CD4-positive, alpha-beta T cell treated with Interleukin-4 for 4 hours (primary cell): ENCODE measurements at places on chromosomes 3 and 15.

DNA sequence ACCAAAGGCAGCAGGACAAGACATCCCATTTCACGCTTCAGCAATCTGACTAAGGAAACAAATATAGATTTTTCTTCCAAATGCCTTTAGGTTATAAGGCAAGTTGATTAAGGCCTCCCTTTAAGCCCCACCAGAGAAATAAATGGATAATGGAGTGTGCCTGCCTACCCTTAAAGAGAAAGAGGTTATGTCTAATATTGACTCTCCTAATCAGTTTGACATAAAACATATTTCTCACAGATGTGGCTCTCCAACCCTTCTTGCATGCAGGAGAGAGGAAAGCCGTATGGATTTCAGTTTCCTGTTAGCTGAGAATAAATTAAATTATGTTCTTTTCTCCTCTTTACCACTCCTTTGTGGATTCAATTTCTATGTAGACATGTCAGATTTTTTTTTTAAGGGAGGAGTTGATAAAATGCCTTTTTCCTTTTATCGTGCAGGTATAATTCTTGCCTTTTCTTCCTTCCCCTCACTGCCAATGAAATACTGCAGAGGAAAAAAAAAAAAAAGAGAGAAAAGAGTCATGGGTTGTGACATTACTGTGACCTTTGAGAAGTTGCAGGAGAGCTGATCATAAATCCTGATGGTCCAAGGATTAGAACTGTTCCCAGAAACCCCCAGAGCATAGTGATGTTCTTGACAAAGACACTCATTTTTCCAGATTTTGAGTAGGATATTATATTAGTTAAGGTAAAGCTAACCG, 355.3 kb upstream of the SLCO3A1 start:
- DNase-seq, result no peak

- DNase-seq, result no peak
Observed at GRCh38 chr15:70795311-70795665, 31.9 kb upstream of the UACA start.

DNA sequence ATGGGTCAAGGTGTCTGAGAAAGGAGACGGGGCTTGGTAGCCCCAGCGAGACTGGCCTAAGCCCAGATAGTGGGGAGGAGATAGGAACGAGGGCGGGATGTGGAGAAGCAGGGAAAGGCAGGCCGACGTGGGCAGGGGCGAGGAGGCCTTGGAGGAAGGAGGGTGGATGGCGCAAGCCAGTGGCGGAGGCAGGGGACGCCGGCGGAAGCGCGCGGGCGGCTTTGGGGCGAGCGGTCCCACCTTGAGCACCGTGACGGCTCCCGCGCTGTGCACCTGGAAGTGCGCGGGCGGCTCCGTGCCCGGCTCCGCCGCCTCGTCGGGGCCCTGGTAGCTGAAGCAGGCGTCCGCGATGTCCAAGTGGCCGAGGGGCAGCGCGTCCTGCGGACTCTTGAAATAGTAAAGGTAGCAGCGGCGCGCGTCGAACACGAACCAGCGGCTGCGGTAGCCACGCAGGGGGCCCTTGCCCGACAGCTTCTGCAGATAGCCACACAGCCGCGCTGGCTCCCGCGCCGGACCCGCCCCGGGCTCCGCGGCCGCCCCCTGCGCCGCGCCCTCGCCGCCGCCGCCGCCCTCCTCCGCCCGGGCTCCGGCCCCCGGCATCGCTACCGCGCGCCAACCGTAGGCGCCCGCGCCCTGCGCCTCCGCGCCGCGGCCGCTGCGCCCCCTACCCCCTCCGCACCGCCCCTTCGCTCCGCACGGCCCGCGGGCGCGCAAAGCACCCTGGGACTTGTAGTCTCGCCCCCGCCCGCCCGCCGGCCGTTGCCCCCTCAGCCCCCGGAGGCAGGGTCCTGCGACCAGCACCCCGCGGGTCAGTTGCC, at the start of gene TBC1D2B:
TBC1D2B (minus strand) TSS at position 659 of the 818 bp plus-strand sequence; CDS start at position 600, 59 bp downstream.
- DNase-seq, result peak; percentile 55

GRCh38 chr15:93179072-93179471, 90.1 kb upstream of the RGMA start:
- DNase-seq, result no peak

DNA sequence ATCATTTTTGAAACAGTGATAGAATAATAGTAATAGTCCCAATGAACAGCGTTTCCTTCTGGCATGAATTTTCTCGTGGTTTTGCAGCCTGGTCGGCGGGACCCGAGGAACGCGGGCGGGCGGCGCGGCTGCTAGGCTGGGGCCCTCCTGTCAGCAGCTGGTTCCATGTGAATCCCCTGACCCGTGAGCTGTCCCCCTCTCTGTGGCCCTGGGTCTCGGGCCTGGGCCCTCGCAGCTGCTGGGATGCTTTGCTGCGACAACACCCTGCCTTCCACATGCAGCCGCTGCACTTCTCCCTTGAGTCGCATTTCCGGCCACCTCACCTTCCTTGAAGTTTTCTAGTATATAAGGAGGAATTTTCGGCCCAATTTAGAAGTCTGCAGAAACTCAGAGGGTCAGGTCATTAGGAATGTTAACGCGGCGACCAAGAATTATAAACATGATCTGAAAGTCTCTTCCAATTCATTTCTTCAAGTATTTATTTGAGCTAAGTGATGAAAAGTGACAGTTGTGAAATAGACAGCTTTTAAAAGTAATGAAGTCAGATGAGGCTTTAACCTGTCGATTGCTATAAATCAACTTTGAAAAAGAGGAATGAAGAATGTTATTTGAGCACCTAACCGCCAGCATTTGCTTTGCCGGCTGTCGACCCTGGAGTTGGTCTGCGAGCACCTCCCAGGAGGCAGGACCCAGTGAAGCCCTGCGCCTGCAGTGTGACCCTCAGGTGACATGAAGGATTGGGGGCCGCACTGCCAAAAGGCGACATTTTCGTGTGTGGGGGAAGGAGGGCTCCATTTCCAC, 27.7 kb downstream of the NR2F2 start:
- DNase-seq, result no peak

DNA sequence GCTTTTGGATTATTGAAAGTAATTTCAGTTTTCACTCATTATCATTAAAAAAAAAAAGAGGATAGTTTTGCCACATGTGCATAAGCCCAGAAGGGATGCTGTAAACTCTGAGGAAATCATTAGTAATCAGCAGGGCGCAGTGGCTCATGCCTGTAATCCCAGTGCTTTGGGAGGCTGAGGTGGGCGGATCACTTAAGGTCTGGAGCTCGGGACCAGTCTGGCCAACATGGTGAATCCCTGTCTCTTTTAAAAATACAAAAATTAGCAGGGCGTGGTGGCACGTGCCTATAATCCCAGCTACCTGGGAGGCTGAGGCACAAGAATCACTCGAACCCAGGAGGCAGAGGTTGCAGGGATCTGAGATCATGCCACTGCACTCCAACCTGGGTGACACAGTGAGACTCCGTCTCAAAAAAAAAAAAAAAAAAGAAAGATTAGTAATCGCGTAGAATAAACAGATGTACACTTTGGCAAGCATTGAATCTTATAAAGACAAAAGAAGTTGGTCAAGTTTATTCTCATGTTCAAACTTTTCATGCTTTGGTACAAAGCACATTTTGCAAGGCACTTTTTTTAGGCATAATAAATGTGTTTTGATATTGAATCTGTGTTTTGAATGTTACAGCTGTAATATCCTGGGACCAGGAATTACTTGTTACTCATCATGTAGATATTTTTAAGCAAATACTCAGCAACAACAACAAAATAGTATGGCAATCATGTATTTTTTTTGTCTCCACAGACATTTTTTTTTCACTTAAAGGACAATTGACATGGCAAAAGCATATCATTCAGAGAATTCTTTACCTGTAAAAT, 93.2 kb upstream of the AGTR1 start:
- DNase-seq, result no peak

DNA sequence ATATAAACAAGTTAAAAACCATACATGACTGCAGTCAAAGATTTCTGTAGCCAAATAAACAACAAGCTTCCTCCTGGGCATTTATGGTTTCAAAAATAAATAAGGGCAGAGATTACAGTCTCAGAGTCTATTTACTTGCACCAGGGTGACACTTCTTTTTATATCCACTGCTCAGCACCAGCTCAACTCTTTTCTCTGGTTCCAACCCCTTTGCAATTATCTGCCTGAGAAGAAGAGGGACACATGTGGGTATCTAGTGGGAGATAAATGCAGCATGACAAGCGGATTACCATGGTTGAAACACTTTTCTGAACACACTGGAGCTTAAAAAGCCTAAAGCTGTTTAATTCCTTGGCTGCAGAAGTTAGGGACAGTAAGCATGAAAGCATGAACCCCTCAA, 311.5 kb downstream of the CNTN3 start:
- DNase-seq, result no peak

DNA sequence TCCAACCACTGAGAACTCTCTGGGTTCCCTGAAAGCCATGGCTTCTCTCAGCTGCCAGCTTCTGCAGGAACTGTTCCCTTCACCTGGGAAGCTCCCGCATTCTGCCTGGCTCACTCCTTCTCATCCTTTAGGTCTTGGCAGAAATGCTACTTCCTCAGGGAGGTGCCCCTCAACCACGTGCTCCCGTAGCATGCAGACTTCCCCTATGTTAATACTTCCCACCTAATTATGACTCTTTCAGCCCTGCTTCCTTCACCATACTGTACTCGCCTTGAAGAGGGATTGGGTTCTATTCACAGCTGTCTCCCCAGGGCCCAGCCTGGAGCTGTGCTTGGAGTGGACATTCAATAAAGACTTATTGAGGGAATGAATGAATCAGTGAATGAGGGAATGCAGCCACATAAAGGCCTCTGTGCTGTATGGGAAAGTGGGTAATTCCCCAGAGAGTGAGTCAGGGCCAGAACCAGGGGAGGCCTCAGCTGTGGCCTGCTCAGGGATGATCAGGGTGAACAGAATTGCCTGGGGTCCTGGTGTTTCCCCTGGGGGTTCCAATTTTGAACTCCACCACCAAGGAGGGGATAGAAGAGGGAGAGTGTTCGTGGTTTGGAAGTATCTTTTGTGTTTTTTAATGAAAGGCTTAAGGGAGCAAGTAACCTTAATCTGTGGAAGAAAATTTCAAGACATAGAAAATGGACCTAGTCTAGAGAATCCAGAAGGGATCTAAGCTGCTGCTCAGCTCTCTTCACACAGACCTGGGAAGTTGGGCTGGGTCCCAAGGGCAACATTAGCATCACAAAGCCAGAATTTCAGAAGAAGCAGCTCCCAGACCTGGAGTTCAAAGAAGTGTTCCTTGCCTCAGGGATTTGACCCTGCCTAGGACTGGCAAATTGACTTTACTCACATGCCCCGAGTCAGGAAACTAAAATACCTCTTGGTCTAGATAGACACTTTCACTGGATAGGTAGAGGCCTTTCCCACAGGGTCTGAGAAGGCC, 14.6 kb upstream of the FAM107A start:
- DNase-seq, result no peak

DNA sequence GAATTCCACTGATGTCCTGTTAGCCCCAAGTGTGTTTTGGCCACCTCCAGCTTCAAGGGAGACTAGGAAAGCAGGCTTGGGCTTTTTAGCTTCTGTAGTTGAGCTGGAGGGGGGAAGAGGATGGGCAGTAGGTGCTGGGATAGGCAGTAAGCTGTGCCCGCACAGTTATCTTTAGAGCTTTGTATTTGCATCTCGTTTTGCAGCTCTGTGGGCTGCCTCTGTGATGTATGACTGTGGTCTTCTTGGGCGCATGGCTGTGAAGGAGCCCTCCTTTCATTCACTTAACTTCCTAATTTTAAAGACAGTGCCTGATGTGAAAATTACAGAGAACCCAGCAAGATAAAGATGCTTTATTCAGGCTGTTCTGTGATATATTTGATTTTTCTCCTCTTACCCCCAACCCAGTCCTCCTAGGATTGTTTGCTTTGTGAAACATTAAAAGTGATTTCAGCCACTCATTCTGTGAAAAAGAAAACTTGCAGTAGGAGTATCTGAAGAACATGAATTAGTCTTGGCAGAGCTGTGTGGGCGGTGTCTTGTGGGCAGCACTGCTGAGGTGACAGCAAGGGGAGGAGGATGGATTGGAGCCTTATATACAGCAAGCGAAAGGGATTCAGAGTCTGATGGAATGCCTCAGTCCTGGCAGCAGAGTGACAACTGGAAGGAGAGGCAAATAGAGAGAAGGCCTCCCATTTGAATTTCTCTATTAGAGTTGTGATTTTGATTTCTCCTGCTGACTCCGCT, 74.3 kb downstream of the LARS2 start:
- DNase-seq, result no peak

DNA sequence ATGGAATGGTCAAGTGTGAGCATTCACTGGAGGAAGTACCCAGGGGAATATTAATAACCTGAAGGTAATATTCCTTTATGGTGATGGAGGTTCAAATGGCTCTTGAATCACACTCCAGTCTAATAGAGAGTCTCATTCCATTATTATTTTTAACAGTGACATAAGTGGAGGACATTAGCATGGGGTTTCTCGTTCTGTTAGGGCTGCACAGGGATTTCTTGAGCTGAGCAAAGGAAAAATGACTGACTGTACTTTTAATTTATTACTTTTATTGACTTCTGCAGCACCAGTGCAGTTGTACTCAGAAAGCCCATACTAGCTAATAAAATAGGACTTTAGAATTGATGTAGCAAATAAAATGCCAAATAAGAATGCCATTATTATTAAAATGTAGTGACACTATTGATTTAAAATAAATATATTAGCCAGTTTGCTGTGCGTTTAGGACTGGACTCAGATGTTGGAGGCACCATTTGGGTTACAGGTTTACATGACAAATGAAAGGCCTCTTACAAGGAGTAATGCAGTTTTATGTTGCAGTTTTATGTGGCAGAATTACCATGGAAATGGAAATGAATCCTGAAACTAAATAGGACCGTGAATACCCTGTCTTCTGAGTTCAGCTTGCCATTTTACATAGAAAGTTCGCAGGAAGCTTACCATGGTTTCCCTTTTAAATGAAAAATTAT, 705.1 kb upstream of the GRM7 start:
- DNase-seq, result no peak

- no peak for DNase-seq
Observed at GRCh38 chr3:4797201-4797705, 182.0 kb upstream of the BHLHE40 start.

DNA sequence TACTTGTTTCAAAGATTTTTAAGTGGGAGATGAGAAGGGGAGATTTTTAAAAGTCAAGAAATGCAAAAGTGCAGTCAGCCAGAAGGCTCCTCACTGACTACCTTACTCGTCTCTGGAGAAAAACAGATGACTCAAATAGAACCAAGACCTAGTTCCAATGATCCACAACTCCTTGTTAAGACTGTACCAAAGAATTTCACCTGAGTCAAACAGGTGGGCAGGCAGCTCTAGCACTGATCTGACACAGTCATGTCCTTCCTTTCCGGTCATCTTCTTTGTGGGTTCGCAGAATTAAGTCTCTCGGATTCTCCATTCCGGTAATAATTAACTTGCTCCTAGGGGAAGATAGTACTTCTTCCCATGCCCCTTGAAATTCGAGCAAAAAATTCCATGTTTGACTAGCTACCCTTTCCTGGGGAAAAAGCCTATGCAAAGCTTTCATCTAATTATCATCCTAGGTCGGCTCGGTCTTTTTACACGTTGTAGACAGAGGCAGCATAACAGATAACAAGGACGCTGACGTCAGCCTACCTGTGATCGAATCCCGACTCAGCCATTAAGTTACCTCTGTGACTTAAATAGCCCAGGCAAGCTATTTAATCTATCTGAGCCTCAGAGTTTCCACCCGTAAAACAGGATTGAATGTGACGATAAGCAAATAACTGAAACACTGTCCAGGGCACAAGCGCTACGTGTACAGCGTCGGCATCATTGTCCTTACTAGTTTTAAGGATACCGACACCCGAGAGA, 758 bp downstream of the SELENOK start:
- peak; percentile 55 for DNase-seq

- DNase-seq, result no peak
Observed at GRCh38 chr3:104474011-104474410, 892.7 kb upstream of the ALCAM start.
